ENCODE measurements at places on chromosomes 16 and 17.

DNA sequence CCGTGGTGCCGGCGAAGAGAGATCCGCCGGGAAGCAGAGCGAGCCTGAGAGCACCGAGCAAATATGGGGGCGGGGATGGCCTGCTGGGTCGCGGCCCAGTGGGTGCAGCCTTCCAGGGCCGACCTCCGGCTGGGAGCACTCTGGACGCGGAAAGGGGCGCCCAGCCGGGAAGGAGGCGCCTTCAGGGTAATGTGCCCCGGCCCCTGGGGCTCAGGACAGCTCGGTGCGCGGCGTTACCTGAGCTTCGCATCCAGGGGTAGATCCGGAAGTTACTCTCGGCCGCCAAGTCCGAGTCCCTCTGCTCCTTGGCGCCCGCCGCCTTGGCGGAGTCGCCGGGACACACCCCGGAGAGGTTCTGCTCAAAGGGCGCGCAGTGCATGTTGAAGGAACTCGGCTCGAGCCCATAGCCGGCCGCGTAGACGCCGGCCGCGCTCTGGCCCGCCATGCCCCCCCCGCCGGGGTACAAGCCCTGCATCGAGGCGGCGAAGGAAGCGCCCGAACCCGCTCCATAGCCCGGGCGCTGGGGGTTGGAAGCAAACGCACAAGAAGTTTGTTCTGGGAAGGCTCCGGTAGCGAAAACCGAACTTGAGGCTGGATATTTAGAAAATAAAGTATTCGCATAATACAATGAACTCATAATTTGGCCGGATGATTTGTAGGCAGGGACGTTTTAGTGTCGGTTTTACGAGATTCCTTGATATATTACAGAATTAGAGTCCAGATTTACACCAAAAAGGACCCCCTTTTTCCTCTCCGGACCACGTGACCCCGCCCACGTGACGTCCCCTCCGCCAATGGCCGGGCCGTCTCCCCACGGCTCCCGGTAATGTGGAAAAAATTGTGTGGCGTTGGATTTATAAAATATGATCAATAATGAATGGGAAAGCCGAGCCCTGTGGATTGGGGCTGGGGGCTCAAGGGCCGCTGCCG is at the start of gene HOXB7:
HOXB7 (minus strand) TSS at position 736 of the 930 bp plus-strand sequence; CDS start at position 637, 99 bp downstream.
- no peak for DNase-seq

DNA sequence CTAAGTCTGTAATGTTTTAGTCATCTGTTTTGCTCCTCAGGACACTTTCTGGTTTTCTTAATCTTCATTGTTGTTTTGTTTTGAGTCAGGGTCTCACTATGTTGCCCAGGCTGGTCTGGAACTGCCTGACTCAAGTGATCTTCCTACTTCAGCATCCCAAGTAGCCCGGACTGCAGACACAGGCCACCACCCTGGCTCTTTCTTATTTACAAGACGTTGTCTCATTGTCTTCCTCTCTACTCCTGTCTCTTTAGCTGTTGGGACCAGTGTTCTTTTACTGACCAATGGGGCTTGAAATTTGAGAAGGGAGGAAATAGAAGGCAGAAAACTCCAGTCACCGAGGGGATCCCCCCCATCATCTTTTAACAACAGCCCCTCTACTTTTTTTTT is 1.2 kb downstream of the SCPEP1 start:
- no peak for DNase-seq

DNA sequence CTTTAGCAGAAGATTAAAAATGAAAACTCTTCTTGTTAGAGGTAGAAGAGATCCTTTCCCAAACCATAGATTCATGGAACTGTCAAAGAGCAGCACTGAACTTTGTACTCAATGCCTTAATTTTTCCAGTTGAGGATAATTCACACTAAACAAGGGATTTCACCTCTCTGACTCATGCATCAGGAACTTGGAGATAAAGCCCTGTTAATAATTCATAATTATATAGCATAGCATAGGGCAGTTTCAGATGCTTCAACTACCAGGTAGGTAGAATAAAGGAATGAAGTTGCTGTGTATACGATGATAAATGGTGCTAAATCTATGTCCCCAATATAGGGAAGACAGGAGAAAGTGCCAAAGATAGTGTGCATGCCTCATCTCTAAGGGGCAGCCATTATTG is 450.4 kb downstream of the MAF start:
- DNase-seq, result no peak

- no peak for DNase-seq
Measured at GRCh38 chr17:13152501-13152900, 134.7 kb upstream of the ELAC2 start.

DNA sequence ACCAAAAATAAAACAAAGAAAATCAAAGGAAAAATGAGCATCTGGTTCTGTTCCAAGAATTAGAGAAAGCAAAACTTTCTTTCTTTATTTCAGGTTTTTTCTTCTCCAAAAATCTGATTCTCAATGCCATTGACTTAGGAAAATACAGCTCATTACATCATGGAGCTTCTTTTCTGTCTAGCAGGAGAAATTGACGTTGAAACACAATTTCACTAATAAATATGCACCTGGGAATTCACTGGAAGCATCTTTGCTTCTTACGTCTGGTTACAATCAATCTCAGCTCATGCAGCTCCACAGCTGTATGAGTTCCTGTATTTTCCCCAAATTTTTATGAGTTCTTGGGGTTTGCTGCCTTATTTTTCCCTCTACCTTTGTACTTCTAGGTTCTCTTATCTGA is 1568.6 kb upstream of the GOT2 start:
- DNase-seq, result no peak

DNA sequence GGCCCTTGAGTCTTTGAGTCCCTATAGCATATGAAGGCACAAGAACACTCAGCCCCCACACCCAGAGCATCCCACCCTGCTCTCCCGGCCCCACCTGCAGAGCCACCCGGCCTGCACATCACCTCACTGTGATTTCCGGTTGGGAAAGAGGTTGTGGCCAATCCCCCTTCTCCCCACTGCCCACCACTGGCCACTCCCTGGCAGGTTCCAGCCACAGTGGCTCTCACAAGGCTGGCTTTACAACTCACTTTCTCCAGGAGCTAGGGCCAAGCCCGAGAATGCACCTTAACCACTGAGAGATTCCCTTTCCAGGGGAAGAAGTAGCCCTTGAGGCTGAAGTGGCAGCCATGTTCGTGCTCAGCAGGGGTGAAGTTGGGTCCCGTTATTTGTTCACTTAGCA is 123.9 kb downstream of the C16orf78 start:
- DNase-seq, result no peak

DNA sequence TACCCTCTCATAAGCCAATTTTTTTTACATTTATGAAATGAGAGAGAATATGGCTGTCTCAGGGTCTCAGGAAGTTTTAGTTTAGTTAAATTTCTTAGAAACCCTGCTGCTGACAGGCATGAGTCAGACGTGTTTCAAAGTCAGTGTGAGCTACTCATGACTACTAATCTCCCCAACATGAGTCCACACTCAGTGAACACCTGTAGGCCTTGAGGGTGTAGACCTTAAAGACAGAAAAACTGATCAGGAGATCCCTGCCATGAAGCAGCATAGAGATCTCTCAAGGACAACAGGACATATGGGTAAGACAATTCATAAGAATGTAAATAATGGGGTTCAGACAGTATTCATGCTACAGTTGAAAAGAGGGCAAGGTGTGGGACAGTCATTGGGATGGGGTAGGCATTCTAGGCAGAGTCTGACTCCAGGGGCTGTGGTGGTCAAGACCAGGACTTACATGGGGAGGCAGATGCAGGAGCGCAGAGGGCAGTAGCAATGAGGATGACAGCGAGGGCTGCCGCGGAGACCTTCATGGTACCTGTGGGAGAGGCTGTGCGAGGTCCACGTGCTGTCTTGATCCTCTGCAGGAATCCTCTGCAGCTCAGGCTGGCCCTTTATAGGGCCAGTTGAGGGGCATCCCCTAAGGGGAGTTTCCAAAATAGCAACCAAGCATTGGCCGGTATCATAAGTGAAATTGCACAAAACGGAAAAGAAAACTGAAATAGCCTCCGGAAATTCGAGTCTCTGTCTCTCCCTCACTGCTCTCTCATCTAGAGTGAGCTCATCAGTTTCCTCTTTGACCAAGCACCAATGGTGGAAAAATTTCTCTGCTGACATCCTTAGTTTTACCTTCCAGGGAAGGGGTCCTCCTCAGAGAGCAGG is at the start of gene CCL5:
CCL5 (minus strand) TSS at position 588 of the 882 bp plus-strand sequence.
- DNase-seq, result no peak

GRCh38 chr16:19330841-19331397 is 45.4 kb downstream of the CLEC19A start:
- no peak for DNase-seq

GRCh38 chr16:70496513-70496912 is 26.8 kb downstream of the COG4 start:
- no peak for DNase-seq

- DNase-seq, result no peak
Measured at GRCh38 chr17:60110586-60110985, 31.9 kb upstream of the HEATR6 start.

DNA sequence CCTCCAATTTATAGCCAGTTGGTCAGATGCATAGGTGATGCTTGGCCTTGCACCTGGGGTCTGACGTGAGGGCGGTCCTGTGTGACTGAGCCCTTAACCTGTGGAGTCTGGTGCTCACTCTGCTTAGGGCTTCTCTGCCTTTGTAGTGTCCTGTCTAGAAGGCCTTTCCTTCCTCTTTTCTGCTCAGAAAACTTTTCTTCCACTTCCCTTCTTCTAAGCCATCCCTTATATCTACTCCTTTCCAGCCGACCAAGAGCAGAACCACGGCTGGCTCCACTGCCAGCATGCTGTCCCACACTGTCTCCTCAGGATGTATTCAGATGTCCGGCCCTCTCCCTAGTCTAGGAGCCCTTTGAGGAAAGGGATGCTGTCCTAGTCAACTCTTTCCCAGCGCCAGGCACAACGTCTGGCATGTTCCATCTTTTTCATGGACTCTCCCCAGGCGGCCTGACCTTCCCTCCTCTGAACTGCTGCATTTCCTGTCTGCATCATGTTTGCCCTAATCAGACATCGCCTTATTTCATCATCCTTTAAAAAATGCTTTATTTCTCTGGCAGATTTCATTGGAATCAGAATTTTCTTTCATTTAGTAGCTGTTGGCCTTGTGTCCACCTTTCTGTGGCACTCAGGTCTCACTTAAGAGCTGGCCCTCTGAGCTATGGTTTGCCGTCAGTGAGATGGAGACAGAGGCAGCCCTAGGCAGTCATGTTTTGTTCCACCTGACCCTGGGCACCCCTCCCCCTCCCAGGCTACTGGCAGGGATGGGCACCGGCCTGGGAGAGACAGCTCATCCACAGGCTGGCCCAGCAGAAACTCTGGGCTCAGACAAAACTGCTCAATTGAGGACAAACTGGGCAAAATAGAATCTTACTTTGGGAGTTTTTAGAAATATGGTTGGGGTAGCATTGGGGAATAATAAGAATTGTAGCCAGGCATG is 15.5 kb upstream of the BRCA1 start:
- no peak for DNase-seq

Data from vagina (tissue), 2 donors.